Activated CD4-positive, alpha-beta T cell treated with anti-CD3 and anti-CD28 coated beads for 24 hours (primary cell): ENCODE measurements at places on chromosomes 1 and 21.

DNA sequence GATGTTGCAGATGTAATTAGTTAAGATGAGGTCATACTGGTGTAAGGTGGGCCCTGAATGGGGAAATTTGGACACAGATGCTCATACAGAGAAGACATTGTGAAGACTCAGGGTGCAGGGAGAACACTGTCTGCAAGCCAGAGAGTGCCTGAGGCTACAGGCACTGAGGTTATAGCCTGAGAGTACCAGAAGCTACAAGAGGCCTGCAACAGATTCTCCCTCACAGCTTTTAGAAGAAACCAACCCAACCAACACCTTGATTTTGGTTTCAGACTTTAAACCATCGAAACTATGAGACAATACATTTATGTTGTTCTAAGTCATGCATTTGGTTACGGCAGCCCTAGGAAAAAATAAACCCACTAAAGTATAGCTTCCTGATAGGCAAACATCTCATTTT is 321.7 kb upstream of the USP25 start:
- DNase-seq: no peak

DNA sequence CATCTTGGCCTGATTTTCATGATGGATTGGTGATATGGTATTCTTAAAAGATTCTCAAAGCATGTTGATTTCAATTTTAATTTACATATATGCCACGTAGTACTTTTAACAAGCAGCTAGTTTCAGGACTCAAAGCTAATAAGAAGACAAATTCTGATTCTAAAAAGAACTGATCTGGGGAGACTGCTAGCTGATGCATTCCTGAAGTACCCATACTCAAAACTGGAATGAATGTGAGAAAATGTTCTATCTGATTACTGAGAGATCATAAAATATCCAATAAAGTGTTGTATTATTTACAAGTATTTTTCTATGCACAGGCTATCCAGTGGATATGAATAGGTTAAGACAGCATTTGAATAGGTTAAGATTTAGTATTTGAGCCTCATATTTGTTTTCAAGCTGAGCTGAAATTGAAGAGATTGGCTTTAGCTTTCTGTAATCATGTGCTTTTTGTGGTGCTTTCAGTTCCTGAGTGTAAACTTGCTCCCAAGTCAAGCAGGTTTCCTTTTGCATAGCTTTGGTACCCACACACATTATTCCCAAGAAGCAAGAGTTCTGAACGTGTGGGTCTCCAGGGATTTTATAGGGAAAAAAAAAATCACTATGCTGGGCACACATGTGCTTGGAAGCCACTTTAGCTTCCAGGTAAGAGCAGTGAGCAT is 114.1 kb downstream of the VPS13D start:
- no peak for DNase-seq

DNA sequence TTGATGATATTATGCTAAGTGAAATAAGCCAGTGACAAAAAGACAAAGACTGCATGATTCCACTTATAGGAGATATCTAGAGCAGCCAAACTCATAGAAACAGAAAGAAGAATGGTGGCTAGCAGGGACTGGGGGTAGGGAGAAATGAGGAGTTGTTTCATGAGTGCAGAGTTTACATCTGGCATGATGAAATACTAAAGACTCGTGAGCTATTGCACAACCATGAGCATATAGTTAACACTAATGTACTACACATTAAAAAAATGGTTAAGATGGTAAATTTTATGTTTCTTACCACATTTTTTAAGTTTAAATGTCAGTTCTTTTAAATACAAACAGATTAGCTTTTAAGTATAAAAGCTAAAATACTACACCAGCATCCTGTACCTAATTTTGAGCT is 57.8 kb downstream of the ESRRG start:
- DNase-seq: no peak

DNA sequence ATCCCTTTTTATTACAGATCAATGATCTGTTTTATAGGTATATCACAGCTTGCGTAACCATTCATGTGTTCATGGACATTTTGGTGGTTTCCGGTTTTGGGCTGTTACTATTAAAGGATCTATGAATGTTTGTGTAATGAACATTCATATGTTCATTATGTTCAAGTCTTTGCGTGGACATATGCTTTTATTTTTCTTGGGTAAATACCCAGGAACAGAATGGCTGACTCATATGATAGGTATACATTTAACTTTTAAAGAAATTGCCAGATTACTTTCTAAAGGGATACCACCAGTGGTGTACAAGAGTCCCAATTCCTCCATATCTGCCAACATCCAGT is 73.7 kb downstream of the SPATA46 start:
- DNase-seq: no peak

GRCh38 chr1:236959112-236959511 is 45.1 kb downstream of the MT1HL1 start:
- DNase-seq: no peak

GRCh38 chr1:160247053-160247452 is 15.3 kb downstream of the DCAF8 start:
- DNase-seq: no peak

- no peak for DNase-seq
These were observed 38.7 kb downstream of the ETNK2 start for GRCh38 chr1:204112876-204113730.

GRCh38 chr1:96968983-96969382 is 247.4 kb downstream of the PTBP2 start:
- DNase-seq: no peak

DNA sequence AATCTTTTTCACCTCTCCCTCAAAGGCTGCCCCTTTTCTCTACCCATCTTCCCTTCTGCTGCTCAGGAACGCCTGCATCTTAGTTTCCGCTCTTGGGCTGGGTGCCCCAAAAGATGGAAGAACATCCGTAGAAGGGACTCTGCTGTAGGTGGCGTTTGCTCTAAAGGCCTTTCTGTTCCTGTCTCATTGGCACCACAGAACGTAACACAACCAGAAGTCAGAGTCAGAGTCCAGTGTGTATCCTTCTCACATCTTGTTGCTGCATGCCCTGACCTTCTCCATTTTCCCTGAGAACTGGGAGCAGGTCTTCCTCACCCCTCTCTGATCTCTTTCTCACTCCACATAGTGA is 103.3 kb downstream of the RNF220 start:
- DNase-seq: no peak

- DNase-seq: no peak
These were observed 429.8 kb upstream of the C1orf87 start for GRCh38 chr1:60503266-60503925.

- no peak for DNase-seq
These were observed 208.9 kb downstream of the PBX1 start for GRCh38 chr1:164767752-164768402.

DNA sequence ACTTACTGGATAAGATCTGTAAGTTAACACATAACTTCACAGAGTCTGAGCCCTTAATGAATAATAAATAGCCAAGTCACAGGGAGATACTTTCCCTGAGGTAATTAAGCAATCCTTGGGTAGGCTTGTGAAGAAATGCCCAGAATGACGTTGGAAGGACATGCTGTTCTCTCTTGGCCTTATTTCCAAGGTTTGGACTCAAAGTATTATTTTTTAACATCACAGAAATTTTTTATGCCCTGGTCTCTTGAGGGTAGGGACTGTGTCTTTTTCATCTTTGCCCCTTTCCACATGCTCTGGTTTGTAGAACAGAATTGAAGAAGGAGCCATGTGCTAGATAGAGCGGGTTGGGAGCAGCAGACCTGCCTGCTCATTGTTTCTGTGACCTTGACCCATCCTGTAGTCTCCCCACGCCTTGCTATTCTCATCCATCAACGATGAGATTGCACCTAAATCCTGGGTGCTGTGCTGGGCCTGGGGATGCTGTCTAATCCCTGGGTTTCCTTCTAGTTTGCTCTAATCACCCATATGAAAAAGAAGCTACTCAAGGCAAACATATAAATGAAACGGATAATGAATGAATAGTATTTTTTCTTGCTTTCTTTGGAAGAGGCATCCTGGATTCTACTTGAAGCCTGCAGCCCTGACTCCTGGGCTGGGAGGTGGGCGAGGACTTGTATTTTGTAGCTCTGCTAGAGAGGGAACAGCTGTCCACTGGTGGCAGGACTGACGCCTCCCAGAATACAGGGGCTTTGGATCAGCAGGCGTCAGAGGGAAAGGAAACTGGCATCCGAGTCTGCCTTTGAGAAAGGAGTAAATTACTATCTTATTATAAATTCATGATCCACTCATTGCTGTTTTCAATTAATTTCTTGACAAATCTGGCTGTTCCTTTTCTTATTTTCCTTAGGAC is 17.5 kb upstream of the LAMTOR5 start:
- DNase-seq: no peak

GRCh38 chr21:34807881-34808568 is 139.2 kb downstream of the CLIC6 start:
- peak; percentile 31 for DNase-seq

DNA sequence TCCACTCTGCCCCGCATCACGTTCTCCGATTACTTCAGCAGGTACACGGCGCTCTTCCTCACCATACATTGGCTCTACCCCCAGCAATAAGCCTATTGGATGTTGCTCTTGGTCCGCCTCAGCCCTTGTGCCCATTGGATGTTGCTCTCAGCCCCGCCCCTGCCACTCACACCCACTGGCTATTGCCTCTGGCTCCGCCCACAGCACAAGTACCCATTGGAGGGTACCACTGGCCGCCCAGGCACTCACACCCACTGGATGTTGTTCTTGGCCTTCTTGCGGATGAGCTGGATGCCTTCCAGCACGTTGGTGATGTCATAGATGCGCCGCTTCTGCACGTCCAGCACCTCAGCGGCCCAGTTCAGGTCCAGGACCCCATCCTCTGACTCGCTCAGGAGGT is 9.4 kb downstream of the E2F2 start:
- no peak for DNase-seq

DNA sequence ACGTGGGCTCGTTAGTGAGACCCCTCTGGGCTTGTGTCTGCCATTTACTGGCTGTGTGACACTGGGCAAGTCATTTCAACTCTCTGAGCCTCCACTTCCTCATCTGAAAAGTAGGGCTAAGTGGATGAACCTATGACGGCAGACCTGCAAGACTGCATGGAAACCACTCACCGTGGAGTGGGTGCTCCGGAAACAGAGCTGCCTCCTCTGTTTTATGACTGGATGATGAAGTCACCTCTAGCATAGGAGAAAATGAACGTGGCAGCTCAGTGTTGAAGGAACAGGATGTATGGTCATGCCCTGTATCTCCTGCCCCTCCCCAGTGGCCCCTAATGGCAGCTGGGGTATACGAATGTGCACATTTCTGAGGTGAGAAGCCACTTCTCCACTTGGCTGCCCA is 40.5 kb downstream of the STPG1 start:
- no peak for DNase-seq

DNA sequence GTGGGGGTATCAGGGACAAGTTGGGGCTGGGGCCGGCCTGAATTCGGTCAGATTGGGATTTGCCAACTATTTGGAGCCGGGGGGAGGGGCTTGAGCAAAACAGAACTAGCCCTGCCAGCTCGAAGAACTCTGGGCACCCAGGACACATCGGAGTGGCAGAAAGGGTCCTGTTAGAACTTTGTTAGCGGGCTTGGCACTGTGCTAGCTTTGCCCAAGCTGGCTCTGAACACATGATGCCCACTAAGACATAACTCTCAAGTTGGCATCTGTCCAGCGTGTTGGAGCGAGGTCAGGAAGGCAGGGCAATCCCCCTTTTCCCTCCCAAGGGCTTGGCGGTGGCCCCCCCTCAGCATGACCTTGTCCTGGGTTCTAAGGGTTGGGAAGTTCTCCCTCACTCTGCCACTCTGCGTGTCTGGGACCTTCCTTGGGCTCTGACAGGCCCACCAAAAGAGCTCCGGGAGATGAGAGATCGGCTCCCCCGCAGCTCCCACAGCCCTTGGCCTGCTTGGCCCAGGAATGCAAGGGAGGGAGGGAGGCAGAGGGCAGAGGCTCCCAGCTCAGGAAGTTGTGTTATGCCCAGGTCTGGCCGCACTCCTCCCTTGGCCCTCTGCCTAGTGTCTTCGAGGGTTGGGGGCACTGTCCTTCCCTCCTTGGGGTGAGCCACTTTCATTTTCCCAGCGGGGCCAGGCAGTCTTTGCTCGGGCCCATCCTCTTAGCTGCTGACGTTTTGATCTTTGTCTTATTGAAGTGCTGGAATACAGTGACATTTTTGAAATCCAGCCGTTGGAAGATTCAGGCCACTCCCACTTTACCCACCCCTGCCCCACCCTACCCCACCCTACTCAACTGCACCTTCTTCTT is 1.2 kb downstream of the LMNA start:
- DNase-seq: no peak

DNA sequence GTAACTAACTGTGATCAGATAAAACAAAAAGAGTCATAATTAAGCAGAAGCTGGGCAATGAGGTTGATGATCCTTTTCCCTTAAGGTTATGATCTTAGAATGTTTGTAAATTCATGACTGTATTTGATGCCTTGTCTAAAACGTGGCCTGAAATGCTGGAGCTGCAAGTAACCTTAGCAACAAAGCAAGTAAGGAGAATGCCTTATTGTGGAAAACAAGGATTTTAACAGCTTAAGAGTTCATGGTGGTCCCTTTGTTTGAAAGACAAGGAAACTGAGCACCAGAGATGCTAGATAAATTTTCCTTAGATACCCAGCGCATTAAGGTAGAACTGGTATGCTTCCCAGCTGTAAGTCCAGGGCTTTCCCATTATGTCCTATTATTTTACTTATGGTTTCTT is 25.7 kb upstream of the XPR1 start:
- no peak for DNase-seq

DNA sequence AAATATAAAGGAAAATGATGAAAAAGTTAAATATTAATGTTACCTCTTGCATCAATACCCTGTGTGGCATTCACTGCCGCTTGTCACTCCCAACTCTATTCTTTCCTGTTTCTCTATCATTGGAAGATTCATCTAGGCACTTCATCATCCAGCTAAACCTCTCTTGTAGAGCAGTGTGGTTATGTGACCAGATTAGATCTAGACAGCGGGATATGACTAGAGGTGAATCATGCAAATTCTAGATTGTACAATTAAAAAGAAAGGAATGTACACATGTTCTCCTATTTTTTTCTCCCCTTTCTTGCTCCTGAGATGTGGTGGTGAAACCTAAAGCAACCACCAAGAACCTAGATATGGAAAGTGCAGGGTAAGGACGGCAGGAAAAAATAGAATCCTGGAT is 174.1 kb downstream of the LBR start:
- DNase-seq: no peak

DNA sequence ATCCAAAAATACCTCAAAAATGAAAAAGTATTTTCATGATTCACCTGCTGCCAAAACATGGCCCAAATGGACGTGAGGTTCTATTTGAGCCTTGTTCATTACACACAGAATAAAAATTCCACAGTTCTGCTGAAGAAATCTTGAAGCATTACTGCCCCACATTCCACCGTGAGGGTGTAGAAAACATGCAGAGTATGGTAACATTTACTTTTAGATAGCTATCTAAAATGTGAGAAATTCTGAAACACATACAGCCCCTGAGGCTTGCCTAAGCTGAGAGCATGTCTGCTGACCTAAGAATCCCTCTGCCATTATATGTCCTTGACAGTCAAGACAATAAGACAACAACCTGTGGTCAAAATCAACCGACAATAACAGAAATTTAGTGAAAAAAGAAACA is 186.5 kb downstream of the DSCAM start:
- DNase-seq: no peak
